ENCODE measurements at places on chromosomes 7 and 10.

DNA sequence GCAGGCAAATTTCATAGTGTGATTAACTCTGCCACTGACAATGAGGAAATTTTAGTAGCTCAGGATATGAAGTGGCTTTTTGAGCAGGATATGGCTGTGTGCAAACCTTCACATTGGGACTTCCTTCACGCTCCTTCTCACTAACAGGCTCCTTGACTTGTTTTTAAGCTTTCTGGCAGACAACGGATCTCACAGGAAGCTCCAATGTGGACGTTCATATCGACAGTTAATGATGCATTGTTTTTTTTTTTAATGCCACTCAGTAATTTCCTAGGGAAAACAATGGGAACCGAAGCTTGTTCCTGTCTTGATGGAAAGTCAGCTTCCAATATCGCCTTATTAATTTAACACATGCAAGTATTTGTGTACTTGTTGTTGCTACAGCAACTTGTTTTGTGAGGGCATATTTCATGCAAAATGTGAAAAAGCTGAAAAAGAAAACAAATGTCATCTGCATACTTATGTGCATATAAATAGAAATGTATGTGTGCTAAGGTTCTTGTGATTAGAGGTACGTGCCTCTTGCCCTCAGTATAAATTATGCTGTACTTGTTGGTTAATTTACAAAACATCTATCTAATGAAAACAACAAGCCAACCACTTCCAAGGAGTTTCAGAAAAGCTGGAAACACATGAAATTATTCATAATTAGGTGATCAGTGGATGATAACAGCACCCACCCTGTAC, 84.7 kb downstream of the NRP1 start:
- no peak for DNase-seq

- DNase-seq, result no peak
Measured at GRCh38 chr10:73586583-73586984, 4.6 kb downstream of the USP54 start.

- no peak for DNase-seq
Measured at GRCh38 chr10:3258394-3258793, 85.8 kb upstream of the PITRM1 start.

DNA sequence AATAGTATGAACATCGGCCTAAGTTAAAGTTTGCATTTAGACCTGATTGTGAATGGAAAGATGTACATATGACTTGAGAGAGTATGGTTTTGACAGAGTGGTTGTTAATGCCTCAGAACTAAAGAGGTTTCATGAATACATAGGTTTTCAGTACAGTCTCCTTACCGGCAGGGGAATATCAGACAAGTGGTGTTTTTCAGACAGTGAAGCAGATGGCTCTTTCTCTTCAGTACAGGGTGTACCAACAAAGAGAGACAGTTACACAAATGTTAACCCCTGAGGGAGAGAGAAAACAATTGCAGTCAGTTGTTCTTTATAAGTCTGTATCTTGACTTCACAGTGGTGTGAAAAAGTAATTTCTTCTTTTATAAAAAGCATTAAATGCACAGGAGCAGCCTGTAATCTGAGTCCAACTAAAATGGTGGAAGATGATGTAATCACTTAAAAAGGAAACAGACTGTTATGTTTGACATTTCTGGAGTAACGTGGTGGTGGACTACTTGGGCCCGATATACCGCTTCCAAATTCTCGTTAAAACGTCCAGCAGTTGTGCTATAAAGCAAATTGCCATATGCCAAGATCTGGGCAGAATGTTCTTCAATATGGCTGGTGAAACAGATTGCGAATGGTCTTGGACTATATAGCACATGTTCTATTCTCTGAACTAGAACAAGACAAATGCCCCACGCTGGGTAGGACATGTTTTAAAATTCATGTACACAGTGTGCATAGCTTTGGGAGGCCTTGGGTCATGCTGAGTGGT, 69.2 kb downstream of the SDK1 start:
- DNase-seq, result no peak

GRCh38 chr7:497346-497745, 22.3 kb downstream of the PDGFA start:
- no peak for DNase-seq

DNA sequence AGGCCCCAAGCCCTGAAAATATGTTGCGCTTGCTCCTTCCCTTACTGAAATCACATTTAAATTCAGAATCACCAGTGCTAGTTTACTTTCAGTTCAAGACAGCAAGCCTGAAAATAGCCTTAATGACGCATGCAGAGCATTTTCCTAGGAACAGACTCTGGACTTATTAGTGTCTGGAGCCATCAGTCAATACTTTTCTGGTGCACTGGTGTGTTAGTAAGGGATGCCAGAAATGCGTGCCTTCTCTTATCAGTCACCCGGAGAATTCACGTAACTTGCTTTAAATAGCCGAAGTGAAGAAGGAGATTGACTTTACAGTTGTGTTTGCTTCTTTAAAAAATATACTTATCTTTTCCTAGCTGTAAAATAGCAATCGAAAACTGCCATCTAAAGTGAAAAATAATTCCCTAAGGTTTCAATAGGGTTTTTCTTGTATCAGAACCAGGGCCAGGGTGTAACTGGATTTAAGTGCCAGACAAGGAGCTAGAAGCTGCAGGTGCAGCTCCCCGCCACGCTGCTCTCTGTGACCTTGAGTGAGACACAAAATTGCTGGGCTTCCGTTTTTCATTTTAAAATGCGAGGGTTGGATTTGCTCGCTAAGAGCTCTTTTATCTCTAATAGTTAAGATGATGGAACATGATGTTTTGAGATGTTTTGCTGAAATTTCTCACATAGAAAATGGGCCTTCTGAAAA, 177.8 kb downstream of the NSUN6 start:
- no peak for DNase-seq

DNA sequence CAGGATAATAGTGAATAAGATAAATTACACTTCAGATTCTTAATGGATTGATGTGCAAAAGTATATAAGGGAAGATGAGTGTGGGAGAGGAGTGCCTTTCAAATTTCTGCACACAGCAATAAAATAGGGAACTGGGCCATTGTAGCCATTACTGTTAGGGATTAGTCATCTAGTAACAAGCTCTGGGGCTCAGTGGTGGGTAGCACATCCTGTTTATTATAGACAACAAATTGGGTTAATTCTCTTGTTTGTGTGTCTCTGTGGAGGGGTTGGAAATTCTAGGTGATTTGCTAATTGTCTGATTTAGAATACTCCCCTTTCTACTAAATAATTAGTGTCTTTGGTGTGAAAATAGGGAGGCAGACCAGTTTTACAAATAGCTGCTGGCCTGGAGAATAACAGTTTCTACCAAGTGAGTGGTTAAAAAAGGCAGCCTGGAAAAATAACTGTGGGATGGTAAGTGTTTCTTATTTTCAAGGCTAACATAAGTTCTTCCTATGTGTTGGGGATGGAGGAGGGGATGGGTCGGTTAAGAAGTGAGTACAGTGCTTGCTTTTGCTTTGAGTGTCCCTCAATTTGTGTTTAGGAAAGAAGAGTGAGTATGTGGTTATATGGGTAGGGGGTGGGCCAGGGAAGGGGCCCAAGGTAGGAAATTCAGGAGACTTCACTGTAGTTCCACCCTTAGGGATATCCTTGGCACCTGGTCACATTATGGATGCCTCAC, 43.3 kb upstream of the TMEM248 start:
- DNase-seq, result no peak

GRCh38 chr10:58266826-58267712, 625 bp downstream of the IPMK start:
- DNase-seq, result no peak

GRCh38 chr7:100342765-100343164, 15.2 kb upstream of the PILRB start:
- DNase-seq, result no peak

GRCh38 chr7:12297283-12298108, 86.4 kb downstream of the TMEM106B start:
- no peak for DNase-seq

GRCh38 chr7:87310790-87311419, 34.6 kb upstream of the CROT start:
- DNase-seq, result no peak

DNA sequence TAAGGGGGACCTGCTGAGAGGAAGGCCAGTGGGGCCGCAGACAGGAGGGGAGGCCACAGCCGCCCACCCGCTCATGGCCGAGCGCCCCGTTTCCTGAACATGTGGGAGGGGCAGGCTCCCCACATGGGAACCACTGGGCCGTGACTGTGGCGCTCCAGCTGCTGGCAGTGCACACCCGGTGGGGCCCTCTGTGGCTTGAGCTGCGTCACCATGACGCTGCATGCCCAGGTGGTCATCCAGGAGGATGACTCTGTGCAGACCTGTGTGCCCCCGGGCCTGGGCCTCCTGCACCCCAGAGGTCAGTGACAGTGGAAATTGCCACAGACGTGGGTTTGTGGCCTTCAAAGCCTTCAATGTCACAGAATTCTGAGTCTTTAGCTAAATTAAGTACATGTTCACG, 85.1 kb downstream of the MGMT start:
- DNase-seq, result no peak

- DNase-seq, result no peak
Measured at GRCh38 chr7:151448261-151449252, 8.6 kb upstream of the CRYGN start.

DNA sequence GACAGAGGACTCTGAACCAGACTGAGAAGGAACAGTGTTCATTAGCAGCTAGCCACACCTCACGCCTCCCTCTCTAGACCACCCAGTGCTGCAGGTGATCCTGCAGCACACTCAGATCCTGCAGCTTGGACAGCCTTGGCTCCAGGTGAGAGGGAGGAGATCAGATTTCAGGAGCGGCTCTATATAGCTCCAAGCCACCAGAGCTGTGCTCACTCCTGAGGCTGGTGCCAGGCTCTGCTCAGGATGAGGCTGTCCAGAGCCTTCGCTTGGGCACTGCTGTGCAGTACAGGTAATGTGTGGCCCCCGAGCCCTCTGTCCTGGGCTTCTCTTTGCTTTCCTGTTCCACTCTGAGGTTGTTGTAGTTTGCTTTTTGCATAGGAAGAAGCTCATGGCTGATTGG, 42.4 kb downstream of the C10orf120 start:
- DNase-seq, result no peak
